Stimulated activated CD4-positive, alpha-beta T cell treated with anti-CD3 and anti-CD28 coated beads, Interleukin-1b, Interleukin-23, amount 100 ng/mL, for 48 hours (primary cell): ENCODE measurements at places on chromosomes 6 and 20.

- DNase-seq, result no peak
These were observed 10.4 kb upstream of the BFSP1 start for GRCh38 chr20:17541596-17541995.

DNA sequence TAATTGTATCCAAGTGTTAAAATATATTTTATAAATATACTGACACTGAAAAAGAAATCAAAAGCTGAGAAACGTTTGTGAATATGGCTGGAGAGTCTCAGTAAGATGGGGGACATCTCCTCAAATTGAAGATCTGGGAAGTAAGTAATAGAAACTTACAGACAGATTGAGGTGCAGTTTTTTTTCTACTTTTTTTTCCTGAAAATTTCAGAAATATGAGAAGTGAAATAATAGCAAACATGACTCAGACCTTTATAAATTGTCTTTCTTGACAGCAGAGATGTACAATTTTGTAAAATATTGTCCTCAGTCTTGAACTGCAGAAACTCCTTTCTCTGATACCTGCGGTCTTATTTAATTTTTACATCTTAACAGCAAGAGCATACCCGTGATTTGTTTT, 347.1 kb downstream of the UTRN start:
- DNase-seq, result no peak

DNA sequence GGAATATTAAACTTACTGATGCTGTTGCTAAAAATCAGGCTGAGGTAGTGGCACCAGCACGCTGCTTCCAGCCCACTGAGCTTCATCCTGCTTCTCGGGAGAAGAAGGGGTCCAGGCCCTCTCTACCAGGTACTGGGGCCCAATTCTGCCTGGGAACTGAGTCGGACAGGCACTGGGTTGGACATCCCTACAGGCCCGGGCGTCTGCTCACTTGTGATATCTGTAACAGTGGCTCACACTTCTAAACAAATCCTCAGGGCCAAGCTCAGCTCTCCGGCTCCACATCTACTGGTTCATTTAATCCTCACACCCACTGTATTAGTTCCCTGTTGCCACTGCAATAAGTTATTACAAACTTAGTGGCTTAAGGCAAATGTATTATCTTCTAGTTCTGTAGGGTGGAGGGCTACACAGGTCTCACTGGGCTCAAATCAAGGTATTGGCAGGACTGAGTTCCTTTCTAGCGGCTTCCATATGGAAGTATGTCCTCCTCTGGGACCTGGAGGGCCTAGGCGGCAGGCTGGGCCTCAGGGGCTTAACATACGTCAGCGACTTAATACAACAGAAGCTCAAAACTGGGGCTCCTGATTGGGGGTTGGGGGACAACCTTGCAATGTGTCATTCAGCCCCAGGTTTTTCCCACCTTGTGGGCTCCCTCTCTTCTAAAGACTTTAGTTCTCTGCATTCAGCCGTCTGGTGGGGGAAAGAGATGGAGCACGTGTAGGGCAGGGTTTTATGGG, 1.6 kb upstream of the KCNK15 start:
- no peak for DNase-seq

DNA sequence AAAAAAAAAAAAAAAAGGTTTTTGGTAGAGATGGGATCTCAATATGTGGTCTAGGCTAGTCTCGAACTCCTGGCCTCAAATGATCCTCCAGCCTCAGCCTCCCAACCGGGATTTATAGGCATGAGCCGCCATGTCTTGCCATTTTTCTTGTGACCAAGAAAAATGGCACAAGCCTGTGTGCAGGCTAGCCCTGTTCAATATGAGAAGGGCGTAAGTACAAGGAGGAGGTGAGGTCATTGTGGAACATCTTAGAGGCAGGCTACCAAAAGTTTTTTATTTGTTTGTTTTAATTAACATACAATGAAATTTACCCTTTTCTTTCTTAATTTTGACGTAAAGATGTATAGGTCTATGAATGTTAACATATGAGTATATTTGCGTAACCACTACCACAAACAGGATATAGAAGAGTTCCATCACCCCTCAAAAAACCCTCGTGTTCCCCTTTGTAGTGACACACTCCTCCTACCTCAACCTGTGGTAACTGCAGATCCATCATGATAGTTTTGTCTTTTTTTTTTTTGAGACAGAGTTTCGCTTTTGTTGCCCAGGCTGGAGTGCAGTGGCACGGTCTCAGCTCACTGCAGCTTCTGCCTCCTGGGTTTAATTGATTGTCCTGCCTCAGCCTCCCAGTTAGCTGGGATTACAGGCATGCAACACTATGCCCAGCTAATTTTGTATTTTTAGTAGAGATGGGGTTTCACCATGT, 28.3 kb upstream of the KIF3B start:
- DNase-seq, result peak; percentile 52

DNA sequence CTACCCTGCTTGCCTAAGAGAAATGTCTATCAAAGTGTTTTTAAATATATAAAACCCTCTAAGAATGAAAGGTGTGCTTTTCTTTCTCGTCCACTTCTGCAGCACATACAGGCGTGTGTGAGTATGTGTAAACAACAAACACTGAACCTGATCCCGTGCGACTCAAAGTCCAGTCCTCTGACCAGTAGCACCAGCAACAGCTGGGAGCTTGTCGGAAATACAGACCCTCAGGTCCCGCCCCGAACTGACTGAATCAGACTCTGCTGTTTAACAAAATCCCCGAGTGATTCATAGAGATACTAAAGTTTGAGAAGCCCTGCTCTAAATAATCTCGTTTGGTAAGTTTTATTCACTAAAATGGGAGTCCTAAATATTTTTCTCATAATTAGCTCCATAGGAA, 208.0 kb upstream of the KCNQ5 start:
- no peak for DNase-seq

DNA sequence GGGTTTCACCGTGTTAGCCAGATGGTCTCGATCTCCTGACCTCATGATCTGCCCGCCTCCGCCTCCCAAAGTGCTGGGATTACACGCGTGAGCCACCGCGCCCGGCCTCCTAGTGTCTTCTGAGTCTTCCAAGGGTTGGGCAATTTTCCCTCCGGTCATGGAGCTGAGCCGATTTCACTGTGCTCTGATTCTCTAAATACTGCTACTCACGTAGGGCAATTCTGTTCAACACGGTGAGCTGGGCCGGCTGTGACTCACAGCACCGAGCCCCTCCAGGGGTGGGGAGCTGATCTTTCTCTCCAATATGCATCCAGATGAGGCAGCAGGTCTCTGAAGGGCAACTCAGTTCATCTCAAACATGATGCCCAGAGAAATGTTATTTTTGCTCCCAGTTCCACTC, 71.6 kb upstream of the CD93 start:
- no peak for DNase-seq

DNA sequence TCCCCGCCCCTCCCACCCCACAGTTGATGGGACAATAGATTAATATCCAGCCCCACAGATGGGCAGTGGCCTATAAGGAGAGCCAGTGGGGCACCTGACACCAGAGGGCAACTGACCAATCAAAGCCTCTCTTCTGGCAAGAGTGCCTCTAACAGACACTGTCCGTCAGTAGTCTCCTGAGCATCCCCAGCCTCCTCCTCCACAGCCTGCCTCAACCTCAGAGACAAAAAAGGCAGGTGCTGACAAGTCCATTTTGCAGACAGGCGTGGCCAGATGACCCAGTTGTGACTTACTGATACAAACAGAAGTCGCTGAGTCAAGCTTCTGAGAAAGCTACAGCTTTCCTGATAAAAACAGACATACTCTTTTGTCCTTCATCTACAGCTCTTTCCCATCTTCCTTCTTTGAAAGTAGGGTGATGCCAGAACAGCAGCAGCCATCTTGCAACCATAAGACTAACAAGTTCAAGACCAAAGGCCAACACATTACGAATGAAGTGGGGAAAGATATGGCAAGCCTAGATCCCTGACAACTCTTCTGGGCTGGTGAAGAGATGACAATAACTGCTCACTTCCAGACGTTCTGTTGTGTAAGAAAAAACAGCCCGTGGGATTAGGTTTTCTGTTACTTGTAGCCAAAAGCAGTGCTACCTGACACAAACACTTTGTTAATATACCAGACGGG, 12.3 kb downstream of the PPIL1 start:
- DNase-seq, result no peak

- DNase-seq, result no peak
These were observed 68.8 kb downstream of the JAG1 start for GRCh38 chr20:10604865-10605440.

DNA sequence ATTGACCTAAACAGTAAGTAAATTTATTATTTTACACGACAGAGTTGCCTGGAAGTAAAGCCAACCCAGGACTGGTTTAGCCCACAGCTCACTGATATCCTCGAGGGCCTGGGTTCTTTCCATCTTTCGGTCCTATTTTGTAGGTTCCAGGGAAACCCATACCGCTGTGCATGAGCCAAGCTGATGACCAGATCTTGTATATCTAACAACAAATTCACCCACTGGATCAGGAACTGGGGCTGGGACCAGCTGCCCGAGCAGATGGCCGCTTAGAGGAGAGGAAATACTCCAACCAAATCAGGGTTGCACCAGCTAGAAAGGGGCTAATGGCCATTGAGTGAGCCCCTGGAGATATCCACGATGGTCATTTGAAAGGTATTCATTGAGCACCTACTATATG, 139.2 kb downstream of the BACH2 start:
- no peak for DNase-seq

GRCh38 chr6:72371473-72371872, 250.4 kb upstream of the KCNQ5 start:
- DNase-seq, result no peak

DNA sequence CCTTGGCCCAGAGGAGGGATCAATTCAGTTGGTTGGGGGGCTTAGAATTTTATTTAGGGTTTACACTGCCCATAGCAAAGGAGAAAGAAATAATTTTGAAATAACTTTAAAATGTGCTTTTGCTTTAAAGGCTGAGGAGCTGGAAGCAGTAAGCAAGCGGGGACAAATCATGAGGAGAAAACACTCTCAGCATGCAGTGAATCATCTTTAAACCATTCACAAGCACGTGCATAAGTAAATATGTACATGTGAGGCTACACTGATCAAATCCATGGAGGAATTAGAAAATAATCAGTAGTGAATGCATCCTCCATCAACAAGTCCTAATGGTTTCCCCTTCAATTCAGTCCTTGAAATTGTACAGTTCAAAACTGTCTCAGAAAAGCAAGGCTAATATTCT, 181.0 kb downstream of the MTFR2 start:
- no peak for DNase-seq

DNA sequence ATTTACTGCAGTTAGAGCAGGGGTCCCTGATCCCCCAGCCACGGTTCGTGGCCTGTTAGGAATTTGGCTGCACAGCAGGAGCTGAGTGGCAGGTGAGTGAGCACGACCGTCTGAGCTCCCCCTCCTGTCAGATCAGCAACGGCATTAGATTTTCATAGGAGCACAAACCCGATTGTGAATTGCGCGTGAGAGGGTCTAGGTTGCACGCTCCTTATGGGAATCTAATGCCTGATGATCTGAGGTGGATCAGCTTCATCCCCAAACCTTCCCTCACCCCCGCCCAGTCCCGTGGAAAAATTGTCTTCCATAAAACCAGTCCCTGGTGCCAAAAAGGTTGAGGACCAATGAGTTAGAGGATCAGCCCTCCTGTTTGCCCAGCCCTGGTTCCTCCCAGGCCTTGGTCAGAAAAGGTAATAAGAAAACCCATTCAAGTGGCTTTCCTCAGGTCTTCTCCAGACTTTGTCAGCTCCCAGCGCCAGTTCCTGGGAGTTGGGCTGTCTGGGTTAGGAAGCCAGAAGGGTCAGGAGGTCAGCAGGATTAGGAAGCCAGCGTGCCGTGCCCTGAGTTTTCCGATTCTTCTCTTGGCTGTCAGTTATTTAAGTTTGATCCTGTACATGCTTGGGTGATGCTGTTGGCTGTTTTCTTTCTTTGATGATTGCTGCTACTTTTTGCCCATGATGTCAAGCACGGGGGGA, 139.9 kb upstream of the PMEPA1 start:
- no peak for DNase-seq

DNA sequence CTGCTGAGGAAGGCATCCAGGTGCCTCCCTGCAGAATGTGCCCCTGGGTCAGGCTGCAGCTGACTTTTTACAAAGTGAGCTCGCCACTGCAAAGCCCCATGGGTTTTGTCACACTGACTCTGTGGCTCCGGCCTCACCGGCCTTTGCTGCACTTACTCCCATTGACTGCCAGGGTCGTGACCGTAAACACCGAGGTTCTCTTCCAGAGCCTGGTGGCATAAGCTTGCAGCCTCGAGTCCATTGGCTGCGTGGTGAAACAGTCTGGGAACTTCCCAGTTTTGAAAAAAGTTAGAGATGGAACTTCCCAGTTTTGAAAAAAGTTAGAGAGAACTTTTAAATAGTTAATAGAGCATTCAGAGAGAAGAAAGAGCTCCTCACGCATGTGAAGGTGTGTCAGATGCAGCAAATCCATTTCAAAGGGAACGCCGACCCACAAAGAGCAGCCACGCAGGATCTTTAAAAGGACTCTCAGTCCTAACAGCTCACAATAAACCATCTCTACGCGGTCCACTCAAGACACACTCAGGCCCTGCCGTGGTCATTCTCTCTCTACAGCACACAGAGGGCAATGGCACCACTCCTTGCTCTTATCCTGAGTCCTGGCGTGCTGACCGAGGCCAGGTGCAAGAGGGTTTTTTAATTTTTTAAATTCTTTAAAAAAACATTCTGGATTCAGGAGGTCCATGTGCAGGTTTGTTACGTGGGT, 12.8 kb downstream of the RAMACL start:
- DNase-seq, result no peak

- DNase-seq, result no peak
These were observed 77.5 kb upstream of the NT5E start for GRCh38 chr6:85372188-85372914.

GRCh38 chr6:124054034-124054433, 250.4 kb downstream of the NKAIN2 start:
- DNase-seq, result no peak

DNA sequence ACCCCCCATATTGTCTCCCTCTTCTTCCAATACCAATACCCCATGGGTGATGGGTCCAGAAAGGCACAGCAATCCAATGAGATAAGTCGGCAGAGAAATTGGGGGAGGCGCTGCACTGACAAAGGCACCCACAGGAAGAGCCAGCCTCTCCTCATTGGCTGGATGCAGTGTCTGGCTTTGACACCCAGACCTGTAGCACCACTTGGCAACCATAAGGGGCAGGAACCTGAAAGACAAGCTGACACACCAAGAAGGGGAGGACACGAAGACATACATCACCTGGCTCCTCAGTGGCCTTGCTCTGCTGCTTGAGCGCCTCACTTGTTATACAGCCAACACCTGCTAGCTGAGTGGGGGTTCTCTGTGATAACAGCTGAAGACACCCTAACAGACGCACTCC, 19.4 kb upstream of the SLC4A11 start:
- no peak for DNase-seq

DNA sequence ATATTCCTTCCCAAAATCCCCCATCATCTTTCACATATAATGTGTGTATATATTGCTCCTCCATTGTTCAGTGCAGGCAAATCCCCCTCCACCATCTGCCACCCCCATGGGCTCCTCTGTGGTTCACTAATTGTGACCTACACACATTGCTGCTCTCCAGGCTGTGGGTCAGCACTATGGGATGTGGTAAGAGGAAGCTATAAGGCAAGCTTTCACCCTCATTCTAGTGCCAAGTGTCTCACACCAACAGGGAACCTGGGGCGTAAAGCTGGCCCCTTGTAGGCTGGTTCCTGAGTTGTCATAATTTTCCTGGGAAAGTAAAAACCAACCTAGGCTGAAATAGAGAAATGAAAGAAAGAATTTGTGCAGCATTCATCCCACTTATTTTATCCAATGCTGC, 16.8 kb downstream of the FKBP1A start:
- DNase-seq, result no peak

GRCh38 chr6:109429496-109429895, 10.9 kb downstream of the PPIL6 start:
- no peak for DNase-seq

GRCh38 chr20:61027218-61027617, 224.8 kb upstream of the CDH4 start:
- no peak for DNase-seq

GRCh38 chr6:51200676-51201075, 382.0 kb downstream of the TFAP2B start:
- DNase-seq, result no peak
